ENCODE measurements at places on chromosomes 4 and X.

- no peak for DNase-seq
These were observed 11.1 kb downstream of the CENPU start for GRCh38 chr4:184722798-184723197.

- no peak for DNase-seq
These were observed 201.0 kb upstream of the STK26 start for GRCh38 chrX:131821945-131822622.

DNA sequence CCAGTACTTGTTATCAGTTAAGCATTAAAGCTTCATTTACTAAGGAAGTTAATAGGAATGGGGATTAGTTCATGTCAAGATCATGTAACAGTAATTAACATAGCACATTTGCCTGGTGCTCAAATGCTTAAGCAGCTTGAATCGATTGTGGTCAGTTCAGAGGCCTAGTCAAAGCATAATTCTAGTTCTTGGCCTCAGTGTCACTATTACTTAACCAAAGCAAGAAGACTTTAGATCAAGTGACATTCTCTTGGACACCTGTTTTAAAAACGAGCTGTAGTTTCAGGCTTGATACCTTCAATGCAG is 115.2 kb upstream of the BMPR1B start:
- DNase-seq = no peak

DNA sequence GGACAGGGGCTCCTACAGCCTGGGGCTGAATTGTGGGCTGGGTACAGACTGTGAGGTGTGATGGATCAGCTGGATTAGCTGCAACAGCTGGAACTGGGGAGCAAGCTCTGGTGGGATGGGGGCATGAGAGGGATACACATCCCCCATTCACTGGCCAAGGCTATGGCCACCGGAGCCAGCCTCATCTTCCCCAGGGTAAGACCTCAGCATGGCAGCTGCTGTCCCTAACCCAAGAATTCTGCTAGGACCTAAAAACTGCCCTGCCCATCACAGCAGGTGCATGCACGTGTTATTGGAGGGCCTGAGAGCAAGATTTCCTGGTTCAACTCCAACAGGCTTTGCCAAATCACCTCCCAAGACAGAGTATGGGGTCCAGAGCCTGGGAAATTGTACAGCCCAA is 258.6 kb upstream of the AGTR2 start:
- no peak for DNase-seq

- no peak for DNase-seq
These were observed 1.2 kb upstream of the TREX2 start for GRCh38 chrX:153446950-153447580.

- DNase-seq = no peak
These were observed 35.9 kb downstream of the AFF1 start for GRCh38 chr4:86970447-86971354.

- DNase-seq = no peak
These were observed 25.9 kb upstream of the SMARCAD1 start for GRCh38 chr4:94181815-94182214.

- DNase-seq = no peak
These were observed 271.7 kb downstream of the DCTD start for GRCh38 chr4:182645511-182645910.

GRCh38 chr4:141646969-141647368 is 10.6 kb downstream of the IL15 start:
- no peak for DNase-seq

GRCh38 chrX:47828984-47829383 is 7.7 kb upstream of the ZNF81 start:
- DNase-seq = no peak

GRCh38 chr4:122346036-122346435 is 32.8 kb upstream of the ADAD1 start:
- DNase-seq = no peak

GRCh38 chr4:104524026-104524425 is 29.3 kb upstream of the CXXC4 start:
- no peak for DNase-seq

DNA sequence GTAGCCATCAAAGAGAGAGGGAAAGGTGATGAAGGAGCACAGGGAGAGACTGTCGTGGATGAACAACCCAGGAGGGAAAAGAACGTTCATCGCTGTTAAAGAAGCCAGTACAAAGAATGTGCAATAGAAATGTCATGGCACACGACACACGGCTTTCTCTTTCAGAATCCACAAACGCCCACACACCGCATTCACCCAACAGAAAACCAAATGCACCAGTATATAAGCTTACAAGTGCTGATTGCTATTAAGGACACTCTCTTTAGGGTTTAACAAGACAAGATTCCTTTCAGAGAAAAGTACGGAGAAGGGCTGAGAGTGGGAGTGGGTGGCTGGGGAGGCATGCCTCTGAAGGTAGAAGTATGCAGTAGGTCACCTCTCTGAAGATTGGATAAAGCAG is 80.2 kb downstream of the C4orf51 start:
- no peak for DNase-seq

GRCh38 chr4:96009427-96010119 is 169.7 kb downstream of the PDHA2 start:
- no peak for DNase-seq

DNA sequence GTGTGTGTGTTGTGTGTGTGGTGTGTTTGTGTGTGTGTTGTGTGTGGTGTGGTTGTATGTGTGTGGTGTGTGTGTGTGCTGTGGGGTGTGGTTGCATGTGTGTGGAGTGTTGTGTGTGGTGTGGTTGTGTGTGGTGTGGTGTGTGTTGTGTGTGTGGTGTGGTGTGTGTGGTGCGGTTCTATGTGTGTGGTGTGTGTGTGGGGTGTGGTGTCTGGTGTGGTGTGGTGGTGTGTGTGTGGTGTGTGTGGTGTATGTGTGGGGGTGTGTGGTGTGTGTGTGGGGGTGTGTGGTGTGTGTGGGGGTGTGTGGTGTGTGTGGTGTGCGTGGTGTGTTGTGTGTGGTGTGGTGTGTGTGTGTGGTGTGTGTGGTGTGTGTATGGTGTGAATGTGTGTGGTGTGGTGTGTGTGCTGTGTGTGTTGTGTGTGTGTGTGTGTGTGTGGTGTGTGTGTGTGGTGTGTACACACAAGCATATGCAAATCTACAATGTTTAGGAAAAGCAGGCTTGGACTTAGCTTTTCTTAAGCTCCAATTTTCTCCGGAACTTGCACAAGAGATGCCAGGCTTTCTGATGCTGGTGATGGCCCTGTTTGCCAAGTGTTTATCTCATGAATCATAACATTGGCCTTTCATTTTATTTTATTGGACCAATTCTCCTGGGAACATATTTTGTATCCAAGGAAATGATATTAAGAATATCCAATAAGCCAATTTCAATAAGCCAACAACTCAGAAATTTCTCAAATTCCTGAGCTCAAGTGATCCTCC is 148.7 kb downstream of the SPATA18 start:
- DNase-seq = no peak

GRCh38 chrX:153578200-153578835 is 20.6 kb downstream of the CCNQ start:
- DNase-seq = no peak

DNA sequence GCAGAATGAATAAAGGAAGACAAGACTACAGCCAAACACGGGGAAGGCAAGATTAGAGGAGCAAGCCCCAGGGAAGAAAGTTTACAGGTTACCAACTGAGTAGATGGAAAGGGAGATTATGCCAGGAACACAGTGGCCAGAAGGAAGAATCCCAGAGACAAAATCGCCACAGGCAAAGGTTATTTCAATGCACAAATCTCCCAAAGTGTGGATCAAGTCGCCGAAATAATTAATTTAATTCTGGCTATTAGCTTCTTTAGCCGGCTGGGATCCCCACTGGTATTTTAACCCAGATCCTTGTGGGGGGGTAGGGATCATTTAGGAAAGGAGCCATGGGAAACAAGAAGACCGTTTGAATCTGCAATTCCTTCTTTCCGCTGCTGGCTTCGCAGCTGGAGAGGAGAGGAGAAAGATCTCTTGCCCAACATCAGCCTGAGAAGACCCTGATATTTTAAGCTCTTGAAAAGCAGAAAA is 171.0 kb downstream of the DHX15 start:
- no peak for DNase-seq

GRCh38 chrX:153725039-153725831 is 579 bp downstream of the ABCD1 start:
- no peak for DNase-seq

DNA sequence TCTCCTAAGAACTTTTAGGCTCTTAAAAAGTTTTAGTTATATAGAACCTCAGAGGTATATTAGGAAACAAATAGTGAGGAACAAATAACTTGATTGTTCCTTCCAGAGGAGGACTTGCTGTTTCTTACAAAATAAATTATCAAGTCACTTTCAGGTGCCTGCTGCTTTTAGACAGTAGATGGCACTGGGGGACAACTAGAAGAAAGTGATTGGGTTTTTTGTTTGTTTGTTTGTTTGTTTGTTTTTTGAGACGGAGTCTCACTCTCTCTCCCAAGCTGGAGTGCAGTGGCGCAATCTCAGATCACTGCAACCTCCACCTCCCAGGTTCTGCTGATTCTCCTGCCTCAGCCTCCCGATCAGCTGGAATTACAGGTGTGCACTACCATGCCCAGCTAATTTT is 35.4 kb upstream of the CDKL5 start:
- DNase-seq = no peak

DNA sequence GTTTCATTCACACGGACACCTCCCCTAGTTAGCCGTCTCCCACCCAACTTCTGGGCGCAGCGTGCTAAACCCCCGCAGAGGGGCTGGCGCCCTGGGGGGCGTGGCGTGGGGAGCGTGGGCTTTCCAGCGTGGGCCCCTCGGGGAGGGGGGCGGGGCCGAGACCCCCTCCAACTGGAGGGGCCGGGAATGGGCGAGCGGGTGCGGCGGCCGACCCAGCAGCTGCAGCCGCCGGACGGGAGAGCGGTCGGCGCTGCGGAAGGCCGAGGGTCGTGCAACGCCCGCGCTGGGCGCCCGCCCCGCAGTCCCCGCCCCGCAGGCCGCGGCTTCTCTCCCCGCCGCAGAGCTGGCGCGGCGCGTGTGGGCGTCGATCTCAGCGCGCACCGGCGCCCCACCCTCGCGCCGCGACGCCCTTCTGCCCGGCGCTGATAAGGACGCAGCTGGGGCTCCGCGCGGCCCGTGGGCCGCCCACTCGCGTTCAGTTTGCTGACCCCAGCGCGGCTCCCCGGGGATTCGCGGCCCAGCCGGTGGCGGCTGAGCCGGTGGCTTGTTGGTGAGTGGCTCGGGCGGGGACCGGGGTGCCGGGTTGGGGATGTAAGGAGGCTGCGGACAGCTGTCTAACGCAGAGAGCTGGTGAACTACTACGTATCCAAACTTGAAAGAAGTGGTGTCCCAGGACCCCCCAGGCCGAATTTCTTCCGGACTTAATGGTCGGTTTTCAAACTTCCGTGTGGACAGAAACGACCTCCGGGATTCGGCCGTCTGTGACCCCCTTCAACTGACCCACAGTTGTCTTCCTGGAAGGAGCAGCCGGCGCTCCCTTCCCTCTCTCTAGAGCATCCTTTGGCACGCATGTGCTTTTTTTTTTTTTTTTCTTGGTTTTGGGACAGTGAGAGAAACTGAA is 1.5 kb downstream of the FHDC1 start:
- peak; percentile 6 for DNase-seq

- no peak for DNase-seq
These were observed 38.3 kb downstream of the GPAT3 start for GRCh38 chr4:83574247-83574646.

- DNase-seq = no peak
These were observed 23.3 kb upstream of the DCAF12L1 start for GRCh38 chrX:126575911-126576310.

DNA sequence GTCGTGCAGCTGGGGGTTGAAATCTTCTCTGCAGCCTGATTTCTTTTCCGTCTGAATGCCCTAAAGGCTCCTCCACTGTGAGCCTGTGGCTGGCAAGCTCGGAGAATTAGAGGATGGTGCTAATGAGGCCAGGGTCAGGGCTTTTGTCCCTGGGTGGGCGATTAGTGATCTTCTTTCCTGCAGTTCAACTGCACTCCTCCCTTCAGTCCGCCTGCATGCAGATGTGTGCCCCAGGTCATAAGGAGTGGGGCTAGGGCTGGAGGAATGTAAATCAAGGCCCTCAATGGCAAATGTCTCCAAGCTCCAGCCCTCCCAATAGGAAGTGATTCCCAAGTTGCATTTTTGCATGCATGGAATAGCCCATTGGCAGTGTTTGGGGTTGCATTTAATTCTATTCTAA is 405.0 kb downstream of the AFF2 start:
- no peak for DNase-seq

DNA sequence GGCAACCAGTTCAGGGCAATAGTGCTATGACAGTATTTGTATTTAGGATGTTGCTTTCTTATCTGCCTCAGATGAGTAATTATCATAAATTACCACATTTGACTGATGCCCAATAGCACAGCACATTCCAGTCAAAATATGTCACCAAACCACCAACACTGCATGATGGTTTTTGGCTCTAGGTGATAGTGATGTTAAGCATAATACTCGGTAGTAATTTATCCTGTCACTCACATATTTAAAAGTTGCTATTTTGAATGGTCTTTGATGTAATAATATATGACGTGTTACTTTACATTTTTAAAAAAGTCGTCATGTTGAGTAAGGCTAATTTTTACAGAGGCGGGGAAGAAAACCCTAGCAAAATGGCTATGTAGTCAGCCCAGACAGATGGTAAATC is 42.5 kb downstream of the UNC5C start:
- no peak for DNase-seq

- no peak for DNase-seq
These were observed 237.9 kb downstream of the GRXCR1 start for GRCh38 chr4:43130228-43131021.

DNA sequence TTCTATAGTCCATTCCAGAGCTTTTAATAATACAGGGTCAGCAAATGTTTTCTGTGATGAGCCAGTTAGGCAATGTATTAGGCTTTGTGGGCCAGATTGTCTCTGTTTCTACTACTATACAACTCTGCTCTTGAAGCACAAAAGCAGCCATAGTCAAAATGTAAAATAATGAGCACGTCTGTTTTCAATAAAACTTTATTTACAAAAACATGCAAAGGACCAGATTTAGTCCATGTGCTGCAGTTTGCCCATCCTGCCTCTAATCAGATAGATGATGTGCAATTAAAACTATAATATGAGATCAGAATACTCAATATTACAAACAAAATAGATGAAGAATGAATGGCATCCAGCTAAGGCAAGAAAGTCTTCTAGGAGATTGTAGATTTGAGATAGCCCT is 127.8 kb upstream of the FRMPD4 start:
- no peak for DNase-seq

DNA sequence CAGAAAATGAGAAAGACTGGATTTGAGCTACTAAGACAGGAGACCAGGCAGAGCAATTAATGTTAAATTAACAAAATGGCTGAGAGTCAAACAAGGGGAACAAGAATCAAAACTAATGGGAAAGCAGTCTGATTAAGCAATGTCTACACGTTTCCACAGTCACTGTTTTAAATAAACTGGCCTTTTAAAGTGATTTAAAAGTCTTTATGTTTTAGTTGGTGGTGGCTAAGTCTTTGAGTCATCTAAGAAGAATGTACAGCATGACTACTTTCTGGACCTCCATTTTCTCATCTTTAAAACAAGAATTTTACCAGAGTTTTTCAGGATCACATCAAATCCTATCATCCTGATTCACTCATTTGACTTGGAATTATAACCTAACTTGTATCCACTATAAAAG is 233.8 kb downstream of the ENOX2 start:
- no peak for DNase-seq

Measured in stimulated activated CD4-positive, alpha-beta T cell treated with anti-CD3 and anti-CD28 coated beads, Interleukin-1b, Interleukin-23, amount 100 ng/mL, for 48 hours (primary cell).